ENCODE measurements at places on chromosomes 16 and 17. TPM values are rescaled to one million over a fixed set of nuclear protein-coding genes. Genes with fewer than 3 reads are reported as not detected.

- H3K4me3 ChIP-seq: no peak overlapping the region
- no peaks in the 10 kb centered on the region for H3K4me1 ChIP-seq
- H3K27me3 ChIP-seq: no peaks in the 10 kb centered on the region
- no peak for DNase-seq
- H3K36me3 ChIP-seq: no peaks in the 10 kb centered on the region
Observed at GRCh38 chr16:56311208-56312027, 113.9 kb downstream of the AMFR start.

DNA sequence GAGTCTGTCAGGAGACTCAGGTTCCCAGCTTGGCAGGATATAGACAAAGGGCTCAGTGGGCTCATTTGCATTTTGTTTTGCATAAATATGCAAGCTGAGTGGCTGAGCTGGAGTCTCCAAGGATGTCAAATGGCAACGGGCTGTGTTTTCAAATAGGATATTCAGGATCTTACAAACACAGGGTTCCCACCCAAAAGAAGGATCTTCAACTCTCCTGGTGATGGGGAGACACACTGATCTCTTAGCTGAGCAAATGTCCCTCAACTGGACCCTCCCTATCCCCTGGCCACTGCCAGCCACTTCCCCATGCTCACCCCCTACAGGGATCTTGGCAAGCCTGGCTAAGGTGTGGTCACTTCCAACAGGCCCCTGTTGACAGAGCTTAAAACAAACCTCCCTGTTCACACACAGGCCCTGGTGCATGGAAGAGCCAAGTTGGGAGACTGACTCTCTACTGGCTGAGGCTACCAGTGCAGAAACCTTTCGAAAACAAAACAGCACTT lies 61.6 kb downstream of the SOX9 start:
- H3K4me1 ChIP-seq: no peaks in the 10 kb centered on the region
- no peak overlapping the region for H3K27ac ChIP-seq
- no peaks in the 10 kb centered on the region for H3K36me3 ChIP-seq
- H3K27me3 ChIP-seq: no peaks in the 10 kb centered on the region
- no peak overlapping the region for H3K4me3 ChIP-seq

DNA sequence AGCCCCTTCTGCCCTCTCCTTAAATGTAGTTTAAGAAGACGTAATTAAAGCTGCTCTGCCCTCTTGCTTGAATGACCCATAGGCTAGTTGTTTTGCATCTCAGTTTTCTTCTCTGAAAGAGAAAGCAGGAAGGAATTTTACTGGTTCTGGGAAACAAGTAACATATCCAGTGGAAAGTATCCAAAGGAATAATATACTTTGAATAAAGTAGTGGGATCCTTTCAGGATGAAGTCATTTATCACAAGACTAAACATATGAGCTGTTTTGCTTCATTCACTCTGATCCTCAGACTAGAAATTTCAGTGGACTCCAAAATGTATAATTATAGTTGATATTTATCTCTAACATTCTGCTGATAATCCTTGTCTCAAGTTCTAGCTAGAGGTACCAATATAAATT lies 1297.6 kb upstream of the GOT2 start:
- DNase-seq: no peak
- H3K27ac ChIP-seq: no peak overlapping the region
- no peaks in the 10 kb centered on the region for H3K27me3 ChIP-seq
- H3K36me3 ChIP-seq: no peaks in the 10 kb centered on the region
- H3K4me3 ChIP-seq: no peak overlapping the region
- no peaks in the 10 kb centered on the region for H3K4me1 ChIP-seq

DNA sequence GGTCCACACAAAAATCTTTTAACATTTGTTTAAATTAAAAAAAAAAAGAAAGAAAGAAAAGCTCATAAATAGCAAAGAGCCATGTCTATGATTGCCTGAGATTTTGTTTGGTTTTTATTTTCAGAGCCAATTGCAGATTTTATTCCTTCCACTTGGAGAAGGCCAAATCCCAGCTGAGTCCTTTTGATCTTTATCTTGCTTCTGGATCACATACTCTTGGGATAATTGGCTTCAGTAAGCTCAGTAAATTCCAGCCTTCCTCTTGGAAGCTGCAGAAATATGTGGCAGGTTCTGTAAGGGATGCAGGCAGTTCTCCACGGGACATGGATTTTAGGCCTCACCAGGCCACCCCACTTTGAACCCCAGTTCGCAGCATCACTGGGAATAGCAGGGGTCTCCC lies 63.3 kb upstream of the TMC5 start:
- no peak overlapping the region for H3K4me3 ChIP-seq
- no peaks in the 10 kb centered on the region for H3K27me3 ChIP-seq
- H3K36me3 ChIP-seq: no peaks in the 10 kb centered on the region
- DNase-seq: no peak
- H3K4me1 ChIP-seq: no peaks in the 10 kb centered on the region
- H3K27ac ChIP-seq: no peak overlapping the region

DNA sequence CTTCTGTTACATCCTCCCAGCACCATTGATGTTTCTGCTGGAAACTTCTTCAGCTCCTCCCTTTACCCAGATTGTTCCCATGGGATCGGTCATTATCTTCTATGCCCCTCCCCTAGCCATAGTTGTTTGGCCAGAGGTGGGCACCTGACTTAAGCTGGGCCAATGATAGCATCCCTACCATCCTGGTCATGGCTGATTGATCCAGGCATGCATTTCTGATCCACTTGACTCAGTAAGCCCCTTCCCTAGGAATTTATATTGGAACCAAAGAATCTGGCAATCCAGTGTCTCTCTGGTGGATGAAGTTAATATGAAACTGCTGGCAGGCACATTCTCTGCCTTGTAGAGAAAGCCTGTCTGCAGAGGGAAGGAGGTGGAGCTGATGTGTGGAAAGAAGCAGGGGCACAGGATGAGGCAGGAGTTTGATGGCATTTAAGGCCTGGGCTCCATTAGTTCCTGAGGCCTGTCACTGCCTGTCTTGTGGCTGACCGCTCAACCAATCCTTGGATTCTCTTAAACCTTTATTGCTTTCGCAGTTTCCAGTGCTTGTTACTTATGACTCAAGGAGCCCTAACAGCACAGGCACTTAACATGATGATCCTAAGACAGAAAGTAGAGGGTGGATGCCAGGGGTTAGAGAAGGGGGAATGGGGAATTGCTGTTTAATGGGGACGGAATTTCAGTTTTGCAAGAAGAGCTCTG lies 152.4 kb downstream of the ABCC12 start:
- no peak overlapping the region for H3K4me3 ChIP-seq
- H3K27me3 ChIP-seq: no peaks in the 10 kb centered on the region
- no peaks in the 10 kb centered on the region for H3K4me1 ChIP-seq
- DNase-seq: no peak
- no peak overlapping the region for H3K27ac ChIP-seq
- no peaks in the 10 kb centered on the region for H3K36me3 ChIP-seq

- H3K4me1 ChIP-seq: no peaks in the 10 kb centered on the region
- no peaks in the 10 kb centered on the region for H3K27me3 ChIP-seq
- peaks cover 27% of the 10 kb centered on the region for H3K36me3 ChIP-seq
- no peak overlapping the region for H3K27ac ChIP-seq
- no peak for DNase-seq
Observed at GRCh38 chr17:76088041-76088867, 9.3 kb downstream of the ZACN start.

DNA sequence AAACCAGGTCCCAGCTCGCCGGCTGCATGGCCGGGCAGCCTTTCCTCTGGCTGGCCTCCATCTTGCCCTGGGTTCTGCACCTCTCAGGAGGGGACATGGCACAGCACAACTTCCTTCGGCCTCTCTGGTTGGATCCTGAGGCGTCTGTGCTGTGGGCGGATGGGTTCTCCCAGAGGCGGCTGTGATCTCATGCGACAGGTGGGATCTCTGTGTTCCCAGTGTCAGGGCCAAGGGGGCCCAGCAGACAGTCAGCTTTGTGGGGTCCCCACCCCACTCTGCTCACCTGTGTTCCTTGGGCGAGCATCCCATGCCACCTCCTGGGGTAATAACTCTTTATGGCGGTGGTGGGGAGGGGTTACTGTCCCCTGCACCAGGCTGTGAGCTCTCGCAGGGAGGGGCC lies 35.8 kb downstream of the FA2H start:
- no peak overlapping the region for H3K27ac ChIP-seq
- no peak for DNase-seq
- no peaks in the 10 kb centered on the region for H3K27me3 ChIP-seq
- H3K4me3 ChIP-seq: no peak overlapping the region

The EXOC3L1 gene
- total RNA-seq: not detected

The CA10 gene
- total RNA-seq: not detected

The TEX19 gene
- 0.10 TPM for total RNA-seq

The PTGES3L gene
- total RNA-seq: 0.12 TPM

DNA sequence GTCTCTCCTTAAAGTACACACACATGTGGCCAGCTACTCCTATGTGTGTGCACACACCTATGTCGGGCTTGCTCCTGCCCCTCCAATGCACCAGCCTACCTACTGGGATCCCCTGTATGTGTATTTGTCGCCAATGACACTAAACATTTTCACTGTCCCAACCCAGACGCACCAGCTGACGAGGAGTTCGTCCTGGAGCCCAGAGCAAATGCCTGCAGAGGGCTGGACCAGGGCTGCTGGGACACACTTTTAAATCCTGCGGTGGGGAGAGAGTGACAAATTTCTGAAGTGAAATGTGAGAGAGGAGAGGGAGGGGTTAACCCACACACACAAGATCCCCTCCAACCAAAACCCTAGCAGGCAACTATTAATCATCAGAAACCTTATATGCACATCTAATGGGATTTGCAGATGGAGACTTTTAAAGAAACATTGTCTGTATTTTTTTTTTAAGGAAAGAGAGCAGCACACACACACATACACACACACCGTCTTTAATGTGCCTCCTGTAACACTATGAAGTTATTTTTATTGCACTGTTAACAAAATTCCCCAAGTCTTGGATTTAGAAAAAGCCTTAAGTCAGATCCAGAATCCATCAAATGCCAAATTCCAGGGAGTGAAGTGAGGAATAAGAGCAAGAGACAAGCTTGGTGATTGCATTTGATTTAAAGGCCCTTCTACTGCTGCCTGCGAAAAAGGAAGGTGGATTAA lies at the start of gene MEOX1:
Gene MEOX1 (minus strand): TSS at position 224 of the 714 bp plus-strand sequence. CDS start 388 bp downstream, outside the sequence.
- H3K4me3 ChIP-seq: peak within 1 kb of the TSS; percentile 59
- H3K4me1 ChIP-seq: peaks cover 41% of the 10 kb centered on the region
- H3K27me3 ChIP-seq: peaks cover 2% of the 10 kb centered on the region
- H3K27ac ChIP-seq: peak within 1 kb of the TSS; percentile 80

GRCh38 chr17:51435171-51435552 lies 174.8 kb downstream of the UTP18 start:
- peak overlapping the region; percentile 26 for H3K27ac ChIP-seq
- no peaks in the 10 kb centered on the region for H3K27me3 ChIP-seq
- H3K36me3 ChIP-seq: no peaks in the 10 kb centered on the region
- peak overlapping the region; percentile 24 for H3K4me3 ChIP-seq

- DNase-seq: no peak
- no peak overlapping the region for H3K4me3 ChIP-seq
- peaks cover 32% of the 10 kb centered on the region for H3K36me3 ChIP-seq
- no peaks in the 10 kb centered on the region for H3K27me3 ChIP-seq
Observed at GRCh38 chr17:73224663-73225305, 31.9 kb downstream of the COG1 start.

- H3K4me1 ChIP-seq: peaks cover 18% of the 10 kb centered on the region
- no peaks in the 10 kb centered on the region for H3K27me3 ChIP-seq
- no peak overlapping the region for H3K27ac ChIP-seq
- H3K36me3 ChIP-seq: peaks cover 4% of the 10 kb centered on the region
Observed at GRCh38 chr16:1777375-1778199, 4.7 kb upstream of the MRPS34 start.

DNA sequence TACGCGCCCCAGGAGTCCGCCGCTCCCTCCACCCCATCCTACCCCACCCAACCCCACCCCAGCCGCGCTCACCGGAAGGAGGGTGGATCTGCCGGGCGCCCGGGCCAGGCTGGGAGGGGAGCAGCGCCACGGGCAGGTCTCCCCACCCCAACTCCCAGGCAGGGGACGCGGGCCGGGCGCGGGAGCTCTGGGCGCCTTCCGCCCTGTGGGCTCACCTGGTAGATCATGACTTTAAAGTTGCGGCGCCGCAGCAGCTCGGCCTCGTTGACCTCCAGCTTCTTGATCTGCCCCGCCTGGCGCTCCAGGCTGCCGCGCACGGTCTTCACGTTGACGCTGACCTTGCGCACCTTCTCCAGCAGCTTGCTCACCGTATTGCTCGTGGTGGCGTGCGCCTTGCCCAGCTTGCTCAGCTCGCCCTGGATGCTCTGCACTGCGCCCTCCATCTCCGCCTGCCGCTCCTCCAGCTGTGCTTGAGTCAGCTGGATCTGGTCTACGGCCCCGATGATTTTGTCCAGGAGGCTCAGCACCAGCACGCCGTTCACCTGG lies 571 bp downstream of the CAVIN1 start:
- H3K4me1 ChIP-seq: peaks cover 19% of the 10 kb centered on the region
- H3K36me3 ChIP-seq: no peaks in the 10 kb centered on the region
- H3K27ac ChIP-seq: no peak overlapping the region
- DNase-seq: peak; percentile 24
- peaks cover 51% of the 10 kb centered on the region for H3K27me3 ChIP-seq
- H3K4me3 ChIP-seq: peak overlapping the region; percentile 67

DNA sequence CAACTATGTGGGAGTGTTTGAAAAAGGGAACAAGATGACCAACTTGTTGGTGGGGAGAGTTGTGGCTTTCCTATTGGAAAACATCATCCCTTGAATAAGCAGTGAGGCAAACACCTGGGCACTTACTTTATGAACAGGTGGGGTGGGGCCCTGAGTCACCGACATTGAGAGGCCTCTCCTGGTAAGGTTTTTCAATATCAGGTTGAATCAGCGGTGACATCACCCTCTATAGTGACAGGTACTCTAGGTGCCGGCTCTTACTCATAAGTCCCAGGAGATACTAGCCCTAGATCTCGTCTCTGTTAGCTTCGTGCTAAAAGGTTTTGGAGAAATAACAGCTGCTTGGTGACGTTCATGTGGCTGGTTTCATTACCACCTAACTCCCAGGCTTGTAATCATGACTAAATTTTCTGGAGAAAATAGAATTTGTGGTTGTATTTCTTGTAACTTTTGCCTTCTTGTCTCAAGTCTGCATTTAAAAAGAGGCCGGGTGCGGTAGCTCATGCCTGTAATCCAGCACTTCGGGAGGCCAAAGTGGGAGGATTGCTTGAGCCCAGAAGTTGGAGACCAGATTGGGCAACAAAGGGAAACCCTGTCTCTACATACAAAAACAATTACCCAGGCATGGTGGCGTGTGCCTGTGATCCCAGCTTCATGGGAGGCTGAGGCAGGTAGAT lies 19.3 kb downstream of the CDH1 start:
- H3K27me3 ChIP-seq: no peaks in the 10 kb centered on the region
- H3K27ac ChIP-seq: peak overlapping the region; percentile 84
- H3K4me1 ChIP-seq: peaks cover 62% of the 10 kb centered on the region
